Skeletal muscle cell (primary cell): ENCODE measurements at places on chromosomes 5 and 9.

- DNase-seq, result no peak
Observed at GRCh38 chr9:96331236-96331947, 29.4 kb upstream of the HSD17B3 start.

DNA sequence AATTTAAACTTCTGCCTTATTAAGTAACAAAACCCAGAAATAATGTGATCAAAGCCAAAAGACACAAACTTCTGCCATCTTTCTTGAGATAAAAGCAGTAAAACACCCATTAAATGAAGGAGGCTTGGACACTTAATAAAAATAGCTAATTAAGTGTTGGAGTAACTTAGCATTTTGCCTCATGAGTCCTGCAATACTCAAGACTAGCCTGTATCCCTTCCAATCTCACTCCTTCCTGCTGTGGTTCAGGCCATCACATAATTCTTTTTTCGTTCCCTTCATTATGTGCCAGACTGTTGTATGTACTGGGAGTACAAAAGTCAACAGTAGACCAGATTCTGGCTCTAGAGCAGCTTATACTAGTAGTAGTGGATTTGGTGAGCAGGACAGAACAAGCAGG is 250.2 kb downstream of the NFIB start:
- DNase-seq, result no peak

DNA sequence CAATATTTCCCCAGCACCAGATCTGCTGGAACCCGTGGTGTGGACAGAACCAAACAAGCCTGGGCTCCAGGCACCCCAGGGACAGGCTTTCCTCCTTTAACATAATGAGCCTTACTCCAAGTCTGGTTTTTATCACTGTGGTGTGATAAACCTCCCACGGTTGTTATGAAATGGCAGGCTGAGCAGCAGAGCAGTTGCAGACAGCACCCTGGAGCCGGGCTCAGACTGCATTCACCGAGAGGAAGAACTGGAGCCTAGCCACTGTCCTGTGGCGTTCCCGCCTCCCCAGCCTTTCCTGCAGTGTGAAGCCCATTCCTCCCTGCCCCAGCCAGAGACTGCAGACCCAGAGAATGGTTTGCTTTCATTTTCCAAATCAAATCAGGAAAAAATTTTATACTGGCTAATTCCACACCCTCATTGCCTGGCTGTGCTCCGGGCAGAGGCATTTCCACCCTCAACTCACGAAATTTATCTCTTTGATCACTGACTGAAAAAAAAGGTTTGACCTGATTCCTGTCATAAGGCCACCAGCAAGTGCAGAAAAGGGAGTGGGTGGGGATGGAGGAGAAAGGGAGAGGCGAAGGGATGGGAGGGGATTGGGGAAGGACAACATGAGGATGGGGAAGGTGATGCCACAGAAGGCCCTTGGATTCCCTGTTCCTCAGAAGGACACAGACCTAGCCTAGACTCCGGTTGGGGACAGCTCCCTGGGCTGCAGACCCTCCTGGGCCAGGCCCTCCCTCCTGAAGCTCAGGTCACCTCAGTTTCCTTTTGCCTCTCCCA is 18.9 kb downstream of the IPPK start:
- DNase-seq, result no peak

- no peak for DNase-seq
Observed at GRCh38 chr5:180381428-180381827, 28.3 kb upstream of the GFPT2 start.

DNA sequence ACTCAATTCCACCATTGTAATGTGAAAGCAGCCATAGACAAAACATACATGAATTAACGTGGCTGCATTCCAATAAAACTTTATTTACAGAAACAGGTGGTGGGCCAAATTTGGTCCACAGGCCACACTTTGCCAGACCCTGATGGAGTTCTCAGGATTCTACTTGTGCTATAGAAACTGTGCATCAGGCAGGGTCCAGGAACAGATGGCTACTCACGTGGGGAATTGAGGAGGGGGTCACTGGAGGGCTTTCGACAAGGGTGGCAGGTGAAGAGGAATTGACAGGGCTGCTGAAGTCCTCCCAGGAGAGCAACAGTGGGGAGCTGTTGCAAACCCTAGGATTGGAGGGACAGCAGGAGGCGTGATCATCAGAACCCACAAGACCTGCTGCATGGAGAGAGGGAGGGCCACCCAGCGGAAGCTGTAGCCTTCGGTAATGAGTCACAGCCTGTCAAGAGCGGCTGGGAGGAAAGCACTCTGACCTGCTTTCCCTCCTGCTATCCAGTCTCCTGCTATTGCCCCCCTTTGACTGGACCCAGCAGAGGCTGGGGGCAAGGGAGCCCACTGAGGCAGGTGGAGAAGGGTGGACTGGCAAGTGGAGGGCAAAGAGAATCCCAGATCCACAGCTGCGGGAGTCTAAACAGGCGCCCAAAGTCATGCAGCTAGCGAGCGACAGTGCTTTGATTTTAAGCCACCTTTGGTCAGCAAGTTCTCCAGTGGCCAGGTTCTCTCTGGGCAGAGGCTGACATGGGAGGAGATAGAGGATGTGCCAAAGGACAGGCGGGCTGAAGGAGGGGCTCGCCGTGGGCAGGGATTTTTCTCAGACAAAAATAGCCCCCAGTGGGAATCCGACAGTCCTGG is 138.3 kb upstream of the SMIM23 start:
- DNase-seq, result peak; percentile 29

GRCh38 chr9:20553558-20554149 is 68.6 kb downstream of the MLLT3 start:
- no peak for DNase-seq

DNA sequence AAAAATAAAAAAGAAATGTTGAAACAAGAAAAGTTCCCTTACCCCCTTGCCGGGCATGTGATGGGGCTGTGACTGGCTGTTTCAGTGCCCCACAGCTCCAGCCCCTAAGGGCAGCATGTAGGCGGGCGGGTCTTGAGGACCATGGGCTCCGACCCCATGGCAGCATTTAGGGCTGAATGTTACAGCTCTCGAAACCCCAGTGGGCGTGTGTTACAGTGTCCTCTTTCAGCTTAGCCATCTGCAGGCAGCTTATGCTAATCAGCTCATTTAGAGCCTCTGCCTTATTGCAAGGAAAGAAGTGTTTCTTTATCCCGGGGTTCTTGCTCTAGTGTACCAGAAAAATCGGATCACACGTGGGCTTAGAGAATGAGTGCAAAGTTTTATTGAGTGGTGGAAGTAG is 497.4 kb upstream of the CYLC2 start:
- no peak for DNase-seq

- no peak for DNase-seq
Observed at GRCh38 chr5:104539618-104540350, 977.2 kb upstream of the NUDT12 start.

DNA sequence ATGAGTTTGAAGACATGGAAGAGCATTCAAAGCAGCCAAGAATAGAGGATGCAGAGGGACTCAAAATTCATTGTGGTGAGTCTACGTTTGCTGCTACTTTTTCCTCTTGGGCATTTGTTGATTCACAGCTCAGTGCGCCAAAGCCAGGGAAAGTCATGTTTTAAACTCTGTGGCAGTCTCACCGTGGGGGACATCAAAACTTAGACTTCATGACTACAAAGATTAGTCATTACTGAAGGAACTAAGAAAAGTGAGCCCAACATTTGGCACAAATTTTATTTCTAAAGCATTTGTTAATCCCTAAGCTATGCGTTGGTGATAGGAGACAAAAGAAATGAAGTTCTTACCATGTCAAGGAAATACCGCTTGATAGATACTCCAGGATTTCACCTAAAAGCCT is 73.7 kb upstream of the MTAP start:
- DNase-seq, result peak; percentile 69

- no peak for DNase-seq
Observed at GRCh38 chr5:14193496-14193895, 50.4 kb downstream of the TRIO start.

GRCh38 chr5:76720988-76721569 is 5.2 kb downstream of the F2R start:
- DNase-seq, result no peak

- DNase-seq, result no peak
Observed at GRCh38 chr9:131418143-131419025, 24.5 kb downstream of the PRRC2B start.

GRCh38 chr5:57191986-57192385 is 18.1 kb downstream of the GPBP1 start:
- DNase-seq, result no peak

GRCh38 chr5:3845230-3845629 is 249.6 kb downstream of the IRX1 start:
- no peak for DNase-seq

DNA sequence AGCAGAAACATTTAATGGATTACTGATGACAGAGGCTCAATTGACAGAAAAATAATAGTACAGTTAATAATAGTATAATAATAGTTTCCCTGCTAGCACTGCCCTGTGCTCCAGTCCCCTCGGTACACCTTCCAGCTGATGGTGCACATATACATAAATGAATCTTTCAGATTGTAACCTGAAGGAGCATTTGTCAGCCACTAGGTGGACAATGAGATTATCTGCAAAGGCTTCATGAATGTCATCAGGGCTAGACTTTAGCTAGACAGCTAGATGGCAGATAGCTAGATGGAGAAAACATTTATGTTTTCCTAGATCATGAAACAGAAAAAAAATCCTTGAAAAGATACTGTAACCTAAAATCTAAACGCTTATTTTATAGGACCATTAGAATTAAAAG is 304.4 kb upstream of the SMC2 start:
- DNase-seq, result no peak

GRCh38 chr5:2584579-2585269 is 166.8 kb downstream of the IRX2 start:
- DNase-seq, result no peak

GRCh38 chr5:116947691-116948528 is 373.3 kb upstream of the SEMA6A start:
- DNase-seq, result no peak

DNA sequence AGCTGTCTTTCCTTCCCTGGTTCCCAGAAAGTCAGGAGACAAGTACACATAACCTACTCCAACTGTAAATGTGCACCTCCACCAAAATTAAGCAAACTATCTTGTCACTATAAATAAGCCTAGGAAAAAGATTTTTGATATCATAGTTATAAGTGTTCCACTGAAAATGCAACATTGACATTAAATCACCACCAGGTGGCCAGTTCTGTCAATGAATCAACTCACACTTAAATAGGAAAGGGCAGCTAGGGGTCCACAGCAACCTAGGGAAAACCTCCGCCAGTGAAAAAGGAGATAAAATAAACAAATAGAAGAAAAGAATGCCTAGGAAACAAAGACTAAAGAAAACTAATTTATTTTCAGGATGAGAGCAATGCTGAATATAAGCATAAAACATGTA is 243.0 kb upstream of the PTPRD start:
- no peak for DNase-seq

- DNase-seq, result no peak
Observed at GRCh38 chr5:39730699-39731098, 305.9 kb upstream of the DAB2 start.

GRCh38 chr9:93288341-93288740 is 104.4 kb downstream of the WNK2 start:
- DNase-seq, result no peak
